ENCODE measurements at places on chromosomes 12 and 14. TPM values are rescaled to one million over a fixed set of nuclear protein-coding genes. Genes with fewer than 3 reads are reported as not detected.
A peak's percentile ranks its signal among the peaks of the same experiment; 100 is the strongest.

- H3K4me3 ChIP-seq: no peak overlapping the region
- peaks cover 7% of the 10 kb centered on the region for H3K4me1 ChIP-seq
- peak overlapping the region; percentile 72 for H3K27ac ChIP-seq
- no peaks in the 10 kb centered on the region for H3K27me3 ChIP-seq
Measured at GRCh38 chr14:50762001-50762930, 68.7 kb downstream of the NIN start.

DNA sequence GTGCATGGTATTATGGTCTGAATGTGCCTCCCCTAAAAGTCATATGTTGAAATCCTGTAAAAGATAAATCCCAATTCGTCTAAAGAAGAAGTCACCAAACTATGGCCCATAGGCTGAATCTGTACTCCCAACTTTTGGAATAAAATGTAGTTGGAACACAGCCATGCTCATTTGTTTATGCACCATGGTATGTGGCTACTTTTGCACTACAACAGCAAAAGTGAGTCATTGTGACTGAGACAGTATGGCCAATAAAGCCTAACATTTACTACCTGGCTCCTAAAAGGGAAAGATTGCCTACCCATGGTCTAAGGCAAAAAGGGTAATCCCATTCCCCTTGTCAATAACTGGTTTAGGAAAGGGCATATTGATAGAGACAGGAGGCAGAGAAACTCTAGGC is 101.8 kb downstream of the LRIG3 start:
- H3K4me1 ChIP-seq: no peaks in the 10 kb centered on the region
- no peak overlapping the region for H3K27ac ChIP-seq
- H3K27me3 ChIP-seq: no peaks in the 10 kb centered on the region

The ANKRD33 gene
- not detected for total RNA-seq

- no peak overlapping the region for H3K27ac ChIP-seq
- no peaks in the 10 kb centered on the region for H3K36me3 ChIP-seq
- H3K4me1 ChIP-seq: no peaks in the 10 kb centered on the region
- no peak overlapping the region for H3K4me3 ChIP-seq
- H3K27me3 ChIP-seq: peaks cover 92% of the 10 kb centered on the region
Measured at GRCh38 chr14:28769276-28769880, 2.8 kb downstream of the FOXG1 start.

The FGF23 gene
- not detected for total RNA-seq

- H3K4me3 ChIP-seq: no peak overlapping the region
- no peak overlapping the region for H3K27ac ChIP-seq
- no peaks in the 10 kb centered on the region for H3K4me1 ChIP-seq
- no peaks in the 10 kb centered on the region for H3K36me3 ChIP-seq
Measured at GRCh38 chr12:112998987-112999767, 20.9 kb downstream of the OAS2 start.

The TAS2R50 gene
- 6.2 TPM for total RNA-seq

GRCh38 chr14:56173365-56173922 is 55.2 kb downstream of the PELI2 start:
- H3K4me3 ChIP-seq: no peak overlapping the region
- H3K4me1 ChIP-seq: no peaks in the 10 kb centered on the region
- H3K36me3 ChIP-seq: no peaks in the 10 kb centered on the region
- no peaks in the 10 kb centered on the region for H3K27me3 ChIP-seq

The CCDC196 gene
- not detected for total RNA-seq

DNA sequence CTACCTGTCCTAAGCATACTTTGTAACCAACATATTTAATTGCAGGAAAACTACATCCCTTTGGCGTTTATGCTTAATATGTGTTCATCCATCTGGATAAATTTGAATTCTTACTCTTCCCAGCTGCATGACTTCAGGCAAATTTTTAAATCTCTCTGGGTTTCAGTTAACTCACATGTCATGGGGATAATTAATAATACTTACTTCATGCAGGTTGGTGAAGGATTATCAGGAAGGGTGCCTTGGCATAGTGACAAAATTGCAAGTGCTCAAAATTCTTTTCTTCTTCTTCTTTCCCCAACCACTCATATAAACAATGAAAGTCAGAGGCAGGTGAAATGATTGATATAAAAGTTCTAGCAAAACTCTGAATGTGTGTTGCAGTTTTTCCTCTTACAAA is 15.9 kb downstream of the SYT10 start:
- DNase-seq: no peak
- H3K27me3 ChIP-seq: no peaks in the 10 kb centered on the region
- no peaks in the 10 kb centered on the region for H3K36me3 ChIP-seq
- no peak overlapping the region for H3K4me3 ChIP-seq
- H3K27ac ChIP-seq: no peak overlapping the region
- H3K4me1 ChIP-seq: no peaks in the 10 kb centered on the region

DNA sequence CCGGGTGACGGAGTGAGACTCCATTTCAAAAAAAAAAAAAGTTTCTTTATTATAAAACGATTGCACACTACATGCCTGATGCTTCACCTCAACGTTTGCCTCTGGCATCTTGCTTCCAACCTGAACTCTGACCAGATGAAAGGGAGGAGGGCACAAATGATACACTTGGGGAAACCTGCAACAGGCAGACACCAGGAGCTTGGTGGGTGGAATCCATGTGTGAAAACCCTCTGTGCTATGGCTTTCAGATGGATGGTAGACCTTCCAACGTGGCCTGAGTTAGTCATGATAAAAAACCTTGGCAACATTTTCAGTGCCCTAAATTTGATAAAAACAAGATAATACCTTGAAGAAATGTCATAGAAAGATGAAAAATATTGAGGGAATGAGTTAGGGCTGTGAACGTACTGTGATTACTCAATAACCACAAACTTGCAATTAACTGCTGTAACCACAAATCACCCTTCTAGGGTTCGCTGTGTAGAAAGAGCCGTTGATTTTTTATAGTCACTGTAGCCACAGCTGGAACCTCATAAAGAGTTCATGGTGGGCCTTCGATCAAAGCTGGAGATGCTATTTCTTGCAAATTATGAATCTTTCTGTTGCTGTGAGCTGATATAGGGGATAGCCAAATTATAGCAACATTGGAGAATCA is 26.1 kb upstream of the GZMB start:
- H3K27me3 ChIP-seq: no peaks in the 10 kb centered on the region
- no peak overlapping the region for H3K27ac ChIP-seq
- H3K4me3 ChIP-seq: no peak overlapping the region
- H3K36me3 ChIP-seq: no peaks in the 10 kb centered on the region
- no peaks in the 10 kb centered on the region for H3K4me1 ChIP-seq
- DNase-seq: no peak

The PRR4 gene
- 10.0 TPM for total RNA-seq

DNA sequence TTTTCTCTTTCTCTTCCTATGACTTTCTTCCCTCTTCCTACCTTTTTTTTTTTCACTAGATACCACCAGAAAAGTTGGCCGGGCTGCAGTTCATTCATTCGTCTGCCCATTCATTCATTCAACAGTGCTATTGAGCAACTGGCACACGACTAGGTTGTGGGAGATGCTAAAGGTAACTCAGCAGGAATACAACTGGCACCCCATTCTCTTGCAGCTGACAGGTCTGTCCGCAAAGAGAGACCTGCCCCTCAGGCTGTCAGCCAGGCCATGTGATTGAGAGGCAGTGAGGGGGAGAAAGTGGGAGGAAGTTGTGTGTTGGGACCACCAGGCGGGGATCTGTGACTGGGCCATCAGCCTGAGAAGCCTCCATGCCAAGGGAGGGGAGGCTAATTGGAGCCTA is 105.2 kb downstream of the TSPAN9 start:
- no peak for DNase-seq
- no peak overlapping the region for H3K27ac ChIP-seq
- H3K4me3 ChIP-seq: no peak overlapping the region
- H3K4me1 ChIP-seq: no peaks in the 10 kb centered on the region
- no peaks in the 10 kb centered on the region for H3K36me3 ChIP-seq

- peak; percentile 2 for DNase-seq
- H3K36me3 ChIP-seq: no peaks in the 10 kb centered on the region
- H3K27ac ChIP-seq: no peak overlapping the region
- H3K4me1 ChIP-seq: peaks cover 6% of the 10 kb centered on the region
- no peaks in the 10 kb centered on the region for H3K27me3 ChIP-seq
- H3K4me3 ChIP-seq: no peak overlapping the region
Measured at GRCh38 chr12:49832836-49833421, 4.7 kb upstream of the NCKAP5L start.

- no peak overlapping the region for H3K4me3 ChIP-seq
- peak; percentile 46 for DNase-seq
- H3K27ac ChIP-seq: peak overlapping the region; percentile 46
- no peaks in the 10 kb centered on the region for H3K36me3 ChIP-seq
Measured at GRCh38 chr14:100107236-100107635, 42.0 kb downstream of the EVL start.

DNA sequence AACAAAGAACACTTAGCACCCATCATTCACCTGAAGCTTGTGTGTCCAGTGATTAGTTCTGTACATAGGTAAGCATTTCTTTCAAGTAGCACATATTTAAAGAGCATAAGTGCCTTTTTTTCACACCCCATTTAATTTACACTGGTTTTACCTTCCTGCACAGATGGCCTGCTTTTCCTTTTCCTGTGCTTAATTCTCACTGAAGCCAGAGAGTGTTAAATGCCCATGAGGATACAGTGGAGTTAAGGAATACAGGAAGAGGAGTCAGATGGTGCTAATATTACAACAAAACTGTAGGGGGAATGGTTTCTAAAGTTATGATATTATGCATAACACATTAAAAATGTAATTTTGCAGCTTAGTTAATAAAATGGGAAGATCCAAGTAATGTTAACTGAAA is 31.0 kb upstream of the SLC38A1 start:
- H3K27me3 ChIP-seq: no peaks in the 10 kb centered on the region
- H3K4me1 ChIP-seq: no peaks in the 10 kb centered on the region
- H3K4me3 ChIP-seq: no peak overlapping the region
- no peak overlapping the region for H3K27ac ChIP-seq

DNA sequence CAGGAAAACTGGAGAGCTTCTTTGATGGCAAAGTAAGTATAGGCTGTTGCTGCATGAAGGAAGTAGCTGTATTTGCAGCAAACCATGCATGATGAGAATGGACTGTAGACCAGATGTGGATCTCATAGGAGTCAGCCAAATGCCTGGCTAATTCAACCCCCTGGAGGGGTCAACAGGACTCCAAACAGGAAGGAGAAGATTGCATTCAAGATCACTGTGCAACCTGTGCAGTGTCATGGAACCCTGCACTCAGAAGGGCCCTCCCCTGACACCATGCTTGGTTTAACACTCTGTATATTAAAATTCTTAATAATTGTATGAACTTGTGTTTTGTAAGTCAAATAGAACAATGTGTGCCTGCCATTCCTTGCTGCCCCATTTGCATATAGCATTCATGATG is 225.1 kb upstream of the FSCB start:
- no peak for DNase-seq
- H3K27me3 ChIP-seq: no peaks in the 10 kb centered on the region
- no peak overlapping the region for H3K4me3 ChIP-seq
- no peaks in the 10 kb centered on the region for H3K36me3 ChIP-seq
- no peak overlapping the region for H3K27ac ChIP-seq

The ATXN3 gene
- total RNA-seq: 36.7 TPM

- no peak overlapping the region for H3K4me3 ChIP-seq
- no peak for DNase-seq
- H3K27ac ChIP-seq: no peak overlapping the region
- H3K36me3 ChIP-seq: no peaks in the 10 kb centered on the region
- no peaks in the 10 kb centered on the region for H3K27me3 ChIP-seq
Measured at GRCh38 chr12:59763835-59764234, 168.0 kb downstream of the SLC16A7 start.

DNA sequence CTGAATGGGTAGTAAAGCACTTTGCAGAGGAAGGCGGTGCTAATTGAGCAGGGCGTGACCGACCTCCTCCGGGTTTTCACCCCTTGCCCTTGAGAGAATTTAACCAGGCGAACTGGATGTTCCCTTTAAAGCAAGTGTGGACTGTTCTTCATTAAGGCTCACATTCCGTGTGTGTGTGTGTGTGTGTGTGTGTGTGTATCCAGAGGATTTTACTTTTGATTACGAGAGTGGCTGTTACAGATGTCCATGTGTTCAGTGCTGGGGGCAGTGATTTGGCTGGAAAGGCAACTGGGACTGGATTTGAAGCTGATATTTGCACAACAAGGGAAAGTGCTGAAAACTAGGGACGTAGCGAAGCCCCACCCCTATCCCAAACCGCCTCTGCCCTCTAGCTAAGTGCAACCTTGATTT is 2.2 kb downstream of the TMEM132C start:
- no peaks in the 10 kb centered on the region for H3K27me3 ChIP-seq
- no peak overlapping the region for H3K27ac ChIP-seq
- peak overlapping the region; percentile 50 for H3K4me3 ChIP-seq
- no peak for DNase-seq
- H3K4me1 ChIP-seq: no peaks in the 10 kb centered on the region
- no peaks in the 10 kb centered on the region for H3K36me3 ChIP-seq

The OASL gene
- total RNA-seq: 0.32 TPM

DNA sequence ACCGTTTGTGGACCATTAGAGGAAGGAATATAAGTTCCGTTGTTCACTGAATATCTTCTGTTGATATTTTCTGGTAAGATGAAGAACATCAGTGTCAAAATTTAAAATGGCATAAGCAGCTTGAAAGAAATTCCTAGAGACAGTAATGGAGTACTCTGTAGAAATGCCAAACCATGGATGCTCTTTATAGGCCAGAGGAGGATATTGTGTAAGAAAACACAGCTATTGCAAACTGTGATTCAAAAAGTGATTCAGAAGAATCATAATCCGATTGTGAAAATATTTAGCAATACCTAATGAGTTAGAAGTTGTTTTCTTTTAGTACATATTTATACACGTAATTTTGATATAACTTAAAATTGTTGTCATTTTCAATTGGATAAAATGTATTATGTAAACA is 102.8 kb downstream of the SLC16A7 start:
- no peaks in the 10 kb centered on the region for H3K4me1 ChIP-seq
- H3K4me3 ChIP-seq: no peak overlapping the region
- DNase-seq: no peak
- H3K27me3 ChIP-seq: no peaks in the 10 kb centered on the region
- peaks cover 4% of the 10 kb centered on the region for H3K36me3 ChIP-seq
- H3K27ac ChIP-seq: no peak overlapping the region

GRCh38 chr12:9074484-9075137 is 41.1 kb downstream of the A2M start:
- H3K36me3 ChIP-seq: peaks cover 16% of the 10 kb centered on the region
- no peaks in the 10 kb centered on the region for H3K27me3 ChIP-seq
- no peak overlapping the region for H3K4me3 ChIP-seq
- no peak for DNase-seq

DNA sequence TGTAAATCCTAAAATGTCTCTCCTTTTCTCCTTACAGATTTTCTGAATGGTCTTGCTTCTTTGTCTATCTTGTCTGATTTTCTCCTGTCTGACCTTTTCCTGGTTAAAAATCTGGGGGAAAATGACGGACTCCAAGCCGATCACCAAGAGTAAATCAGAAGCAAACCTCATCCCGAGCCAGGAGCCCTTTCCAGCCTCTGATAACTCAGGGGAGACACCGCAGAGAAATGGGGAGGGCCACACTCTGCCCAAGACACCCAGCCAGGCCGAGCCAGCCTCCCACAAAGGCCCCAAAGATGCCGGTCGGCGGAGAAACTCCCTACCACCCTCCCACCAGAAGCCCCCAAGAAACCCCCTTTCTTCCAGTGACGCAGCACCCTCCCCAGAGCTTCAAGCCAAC is 23.0 kb downstream of the ACACB start:
- H3K36me3 ChIP-seq: no peaks in the 10 kb centered on the region
- DNase-seq: no peak
- H3K27me3 ChIP-seq: no peaks in the 10 kb centered on the region
- H3K27ac ChIP-seq: no peak overlapping the region
- H3K4me3 ChIP-seq: no peak overlapping the region
